Hematopoietic multipotent progenitor cell treated with erythropoietin and hydrocortisone succinate and interleukin-3 and kit ligand, for 8 days (in vitro differentiated cells): ENCODE measurements at places on chromosomes 12 and 14.

DNA sequence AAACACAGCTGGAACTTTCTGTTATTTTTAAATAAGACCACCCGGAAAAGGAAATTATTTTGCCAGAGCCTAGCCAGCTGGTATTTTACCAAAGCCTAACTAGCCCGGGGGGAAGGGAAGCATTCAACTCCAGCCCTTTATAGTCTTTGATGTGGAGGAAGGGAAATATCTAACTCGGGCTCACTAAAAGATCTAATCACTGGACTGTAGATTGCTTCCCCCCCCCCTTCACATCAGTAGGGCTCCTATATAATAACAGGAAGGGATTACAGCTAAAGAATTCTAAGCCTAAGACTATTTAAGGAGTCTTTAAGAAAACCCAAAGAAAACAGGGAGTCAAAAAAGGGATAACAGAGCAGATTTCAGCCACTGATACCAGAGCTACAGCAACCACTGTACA, 431.1 kb downstream of the KCNH5 start:
- DNase-seq, result no peak

DNA sequence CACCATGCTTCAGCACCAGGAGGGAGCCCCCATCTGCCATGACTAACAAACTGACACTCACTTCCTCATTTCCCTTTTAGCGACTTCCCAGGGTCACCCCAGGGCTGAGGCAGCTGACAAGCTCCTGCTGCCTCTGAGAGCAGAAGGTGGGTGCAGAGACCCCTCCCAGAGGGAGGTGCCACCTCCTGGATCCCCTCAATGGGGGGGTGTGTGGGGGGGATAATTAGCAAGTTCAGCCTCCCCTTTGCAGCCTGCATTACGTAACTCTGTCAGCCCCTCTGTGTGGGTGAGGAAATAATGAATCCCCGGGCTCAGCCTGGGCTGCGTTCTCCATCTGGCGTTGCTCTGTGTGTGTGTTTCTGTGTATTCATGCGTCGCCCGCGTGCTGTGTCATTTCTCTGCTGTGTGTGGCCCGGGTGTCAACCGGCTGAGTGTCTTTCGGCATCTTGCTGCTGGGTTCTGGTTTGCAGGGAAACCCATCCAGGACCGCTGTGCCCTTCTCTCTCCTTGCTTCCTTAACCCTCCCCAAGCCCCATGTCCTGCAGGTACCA, 28.0 kb downstream of the NOS1 start:
- DNase-seq, result no peak

- DNase-seq, result no peak
Measured at GRCh38 chr14:46582826-46583225, 68.8 kb downstream of the RPL10L start.

GRCh38 chr12:102426599-102427542, 53.5 kb downstream of the IGF1 start:
- DNase-seq, result no peak

- no peak for DNase-seq
Measured at GRCh38 chr14:105093038-105093430, 27.8 kb upstream of the GPR132 start.

GRCh38 chr14:56156096-56156495, 37.9 kb downstream of the PELI2 start:
- no peak for DNase-seq

GRCh38 chr12:57096099-57096572, 7.2 kb downstream of the NAB2 start:
- no peak for DNase-seq

DNA sequence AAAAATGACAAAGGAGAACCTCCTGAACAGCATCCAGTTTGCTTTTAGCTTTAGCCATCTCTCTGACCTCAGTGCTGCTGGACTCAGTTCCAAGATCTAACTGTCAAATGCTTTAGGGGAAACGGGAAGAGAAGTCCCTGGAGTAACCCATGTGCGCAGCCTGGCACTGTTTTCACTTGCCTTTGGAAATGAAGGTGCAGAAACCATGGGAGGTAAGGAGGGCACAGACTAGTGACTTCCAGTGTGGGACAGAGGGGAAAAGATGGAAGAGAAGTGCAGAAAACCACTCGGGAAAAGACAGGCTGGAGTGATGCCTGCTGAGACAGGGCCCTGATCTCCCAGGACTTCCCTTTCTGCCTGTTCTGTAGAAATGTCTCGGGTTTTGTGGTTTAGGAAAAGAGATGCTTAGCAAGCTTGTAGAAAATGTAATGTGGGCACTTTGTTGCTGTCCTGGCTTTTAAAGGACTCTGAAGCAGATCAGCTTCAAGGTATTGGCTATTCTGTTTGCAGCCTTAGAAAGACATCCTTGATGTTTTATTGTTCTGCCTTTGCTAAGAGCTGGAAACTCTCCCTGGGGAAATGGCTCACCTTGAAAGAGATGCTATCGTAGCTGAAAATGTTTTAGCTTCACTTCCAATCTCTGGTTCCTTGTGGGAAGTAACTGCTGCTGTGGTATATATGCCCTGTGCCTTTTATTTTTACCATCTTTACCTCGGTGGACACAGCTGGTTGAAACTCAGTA, 124.6 kb upstream of the HIF1A start:
- DNase-seq, result no peak

- DNase-seq, result no peak
Measured at GRCh38 chr12:49961993-49962764, 507 bp downstream of the AQP5 start.

DNA sequence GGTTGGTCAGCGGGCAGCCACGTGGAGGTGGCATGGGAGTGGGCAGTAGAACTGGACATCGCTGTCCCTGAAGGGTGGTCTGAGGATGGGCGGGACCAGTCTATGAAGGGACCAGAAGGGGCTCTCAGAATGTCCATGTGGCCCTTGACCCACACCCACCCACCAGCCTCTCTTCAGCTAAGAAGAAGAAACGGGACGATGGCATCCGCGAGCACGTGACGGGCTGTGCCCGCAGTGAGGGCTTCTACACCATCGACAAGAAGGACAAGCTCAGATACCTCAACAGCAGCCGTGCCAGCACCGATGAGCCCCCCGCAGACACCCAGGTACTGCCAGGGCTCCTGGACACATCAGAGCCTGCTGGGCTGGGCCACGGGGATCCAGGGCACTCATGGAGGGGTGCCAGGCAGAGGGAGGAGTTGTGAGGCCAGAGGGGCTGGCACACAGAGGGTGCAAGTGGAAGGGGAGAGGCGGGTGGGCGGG, 21.3 kb downstream of the SETD1B start:
- peak; percentile 42 for DNase-seq

DNA sequence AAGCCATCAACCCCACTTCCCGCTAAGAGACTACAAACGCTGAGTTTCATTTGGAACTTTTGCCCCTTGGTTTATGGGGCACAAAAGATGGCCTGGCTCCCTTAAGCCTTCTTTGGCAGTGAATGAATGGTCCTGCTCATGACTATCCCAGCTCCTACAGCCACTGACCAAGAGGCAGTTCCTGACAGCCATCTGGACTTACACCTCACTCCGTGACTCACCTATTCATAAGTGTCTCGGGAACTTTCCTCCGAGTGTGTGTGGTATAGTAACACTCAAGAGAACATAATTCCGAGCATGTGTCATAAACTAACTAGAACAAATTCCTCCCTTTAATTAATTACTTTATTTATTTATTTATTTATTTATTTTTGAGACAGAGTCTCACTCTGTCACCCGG, 51.9 kb upstream of the NUDT4 start:
- no peak for DNase-seq

DNA sequence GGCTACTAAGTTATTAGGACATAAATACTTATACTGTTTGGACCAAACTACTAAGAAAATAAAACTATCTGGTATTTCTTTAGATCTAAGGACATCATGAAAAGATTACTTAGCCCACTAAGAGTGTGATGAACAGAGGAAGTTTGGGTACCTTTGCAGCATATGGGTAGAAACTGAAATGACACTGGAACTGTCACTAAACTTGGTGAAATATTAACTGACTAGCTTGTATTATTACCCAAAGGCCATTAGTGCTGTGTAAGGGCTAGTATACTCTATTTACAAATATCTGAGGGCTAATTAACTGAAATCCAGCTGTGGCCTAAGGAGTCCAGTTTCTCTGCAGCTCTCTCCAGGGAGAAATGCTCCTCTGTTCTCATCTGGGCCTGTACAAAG, 45.5 kb downstream of the PAWR start:
- no peak for DNase-seq

DNA sequence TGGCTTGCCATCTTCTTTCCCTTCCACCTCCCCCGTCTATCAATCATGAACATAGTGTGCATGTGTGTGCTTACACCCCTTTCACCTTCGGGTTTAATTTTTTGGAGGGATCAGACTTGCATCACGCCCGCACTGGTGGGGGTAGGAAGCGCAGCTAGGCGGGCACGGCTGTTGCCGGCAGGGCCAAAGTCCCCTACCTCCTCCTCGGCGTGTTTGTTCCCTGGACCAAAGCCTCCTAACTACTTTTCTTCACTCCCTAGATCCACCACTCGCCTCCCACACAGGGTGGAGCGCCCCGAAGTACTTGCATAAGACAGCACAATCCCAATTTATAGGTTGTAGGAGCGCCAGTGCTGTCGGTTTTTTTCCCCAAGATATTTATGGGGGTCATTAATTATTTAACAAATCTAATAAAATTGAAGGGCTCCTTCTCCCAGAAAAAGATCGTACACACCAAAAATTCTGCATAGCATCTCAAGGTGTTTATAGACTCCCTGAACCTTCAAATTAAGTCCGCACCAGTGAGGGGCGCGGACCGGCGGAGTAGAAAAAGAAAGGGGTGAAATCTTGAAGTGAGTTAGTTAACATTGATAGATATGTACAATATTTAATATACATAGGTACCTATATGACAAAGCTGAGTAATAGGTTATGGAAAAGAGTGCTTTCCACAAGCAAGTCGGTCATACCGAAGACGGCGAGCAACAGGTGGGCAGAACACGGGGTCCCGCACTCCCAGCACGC, 717 bp downstream of the PKP2 start:
- DNase-seq, result no peak

GRCh38 chr14:65792208-65792905, 379.8 kb downstream of the FUT8 start:
- DNase-seq, result no peak

- no peak for DNase-seq
Measured at GRCh38 chr12:22333713-22334409, 646 bp downstream of the ST8SIA1 start.

DNA sequence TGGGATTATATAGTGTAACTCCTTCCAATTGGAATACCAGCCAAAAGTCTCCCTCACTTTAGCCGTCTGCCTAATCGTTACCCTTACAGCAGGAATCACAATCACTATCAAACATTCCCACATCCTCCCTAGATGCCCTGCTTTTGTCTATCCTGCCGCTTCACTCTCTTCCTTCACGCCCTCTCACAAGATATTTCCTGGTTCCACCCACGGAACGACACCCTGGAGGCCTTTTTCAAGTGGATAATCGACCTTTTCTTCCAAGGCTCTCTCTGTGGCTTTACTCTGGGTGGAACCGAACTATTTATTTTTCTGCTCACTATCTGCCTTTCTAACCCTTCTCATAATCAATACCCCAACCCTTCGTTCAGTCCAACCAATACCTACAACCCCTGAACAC, 58.9 kb downstream of the MOK start:
- DNase-seq, result no peak

GRCh38 chr12:22627371-22627770, 2.4 kb downstream of the ETNK1 start:
- DNase-seq, result no peak

DNA sequence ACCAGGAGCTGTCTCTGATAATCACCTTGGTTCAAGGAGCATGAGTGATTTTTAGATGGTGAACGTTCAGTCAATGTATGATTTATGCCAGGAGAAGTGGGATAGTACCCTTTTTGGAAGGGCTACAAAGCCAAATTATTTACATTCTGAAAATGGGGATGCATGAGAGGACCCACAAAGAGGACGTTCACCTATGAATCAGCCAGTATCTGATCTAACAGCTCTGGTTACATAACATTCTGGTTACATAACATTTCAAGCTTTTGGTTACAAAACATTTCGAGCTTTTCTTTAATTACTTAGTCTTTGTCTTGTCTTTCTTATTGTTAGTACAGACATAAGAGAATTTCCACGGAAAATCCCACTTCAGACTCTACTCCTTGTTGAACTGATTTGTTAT, 68.8 kb downstream of the SLCO1A2 start:
- DNase-seq, result no peak

GRCh38 chr14:92687681-92688433, 60.6 kb downstream of the LGMN start:
- DNase-seq, result no peak

DNA sequence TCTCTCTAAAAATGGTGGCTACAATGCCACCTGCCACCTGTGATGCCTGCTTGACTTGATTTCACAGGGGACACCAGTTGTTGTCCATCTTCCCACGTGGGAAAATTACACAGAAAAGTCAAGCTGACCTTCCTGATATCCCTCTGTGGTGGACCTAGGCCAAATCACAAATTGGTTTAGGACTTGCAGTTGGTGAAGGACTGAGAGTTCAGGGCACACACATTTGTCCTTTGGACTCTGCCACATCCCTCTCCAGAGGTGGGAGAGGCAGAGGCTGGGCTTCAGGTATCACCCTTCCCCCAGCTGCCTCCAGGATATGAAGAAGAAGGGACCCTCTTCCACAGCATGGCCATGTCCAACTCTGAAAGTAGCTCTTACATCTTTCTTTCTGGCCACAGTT, 55.6 kb upstream of the NOS1 start:
- no peak for DNase-seq

GRCh38 chr14:56812364-56813141, 2.3 kb upstream of the OTX2 start:
- DNase-seq, result no peak

DNA sequence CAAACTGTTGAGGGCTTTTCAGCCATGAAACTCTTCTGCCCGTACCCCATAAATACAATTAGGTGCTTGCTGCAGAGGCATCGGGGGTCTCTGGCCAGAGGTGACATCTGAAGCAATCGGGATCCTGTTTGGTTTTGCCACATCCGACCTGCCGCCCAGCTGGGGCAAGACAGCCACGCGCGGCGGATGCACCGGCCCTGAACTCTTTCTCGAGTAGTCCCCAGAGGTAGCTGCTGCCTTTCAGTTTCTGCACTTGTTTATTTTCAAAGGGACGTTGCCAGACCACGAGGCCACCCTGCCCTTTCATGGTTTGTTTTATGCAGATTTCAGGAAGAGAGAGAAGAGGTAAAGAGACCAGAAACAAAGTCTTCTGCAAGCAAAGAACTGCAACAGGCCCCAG, 10.6 kb upstream of the MLXIP start:
- no peak for DNase-seq

DNA sequence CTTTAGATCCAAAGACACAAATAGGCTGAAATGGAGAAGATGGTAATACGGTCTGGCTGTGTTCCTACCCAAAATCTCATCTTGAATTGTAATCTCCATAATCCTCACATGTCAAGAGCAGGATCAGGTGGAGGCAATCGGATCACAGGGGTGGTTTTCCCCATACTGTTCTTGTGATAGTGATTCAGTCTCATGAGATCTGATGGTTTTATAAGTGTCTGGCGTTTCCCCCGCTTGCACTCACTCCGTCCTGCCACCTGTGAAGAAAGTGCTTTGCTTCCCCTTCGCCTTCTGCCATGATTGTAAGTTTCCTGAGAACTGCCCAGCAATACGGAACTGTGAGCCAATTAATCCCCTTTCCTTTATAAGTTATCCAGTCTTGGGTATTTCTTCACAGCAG, 1795.5 kb upstream of the FLRT2 start:
- DNase-seq, result no peak

- DNase-seq, result no peak
Measured at GRCh38 chr12:131639270-131639940, 71.5 kb upstream of the SFSWAP start.

GRCh38 chr12:85759091-85759490, 77.1 kb downstream of the RASSF9 start:
- DNase-seq, result no peak

GRCh38 chr12:3594966-3595365, 104.0 kb downstream of the PRMT8 start:
- DNase-seq, result no peak

- peak; percentile 86 for DNase-seq
Measured at GRCh38 chr12:106358396-106359241, 1.1 kb downstream of the POLR3B start.
